Renal cortex interstitium (tissue), 15 donors: ENCODE measurements at places on chromosomes 16 and 17.

- no peak for DNase-seq
These were observed at the start of gene YBX2 for GRCh38 chr17:7294614-7295153. YBX2 (minus strand) TSS chr17:7294639; CDS start chr17:7294500, 139 bp downstream.

DNA sequence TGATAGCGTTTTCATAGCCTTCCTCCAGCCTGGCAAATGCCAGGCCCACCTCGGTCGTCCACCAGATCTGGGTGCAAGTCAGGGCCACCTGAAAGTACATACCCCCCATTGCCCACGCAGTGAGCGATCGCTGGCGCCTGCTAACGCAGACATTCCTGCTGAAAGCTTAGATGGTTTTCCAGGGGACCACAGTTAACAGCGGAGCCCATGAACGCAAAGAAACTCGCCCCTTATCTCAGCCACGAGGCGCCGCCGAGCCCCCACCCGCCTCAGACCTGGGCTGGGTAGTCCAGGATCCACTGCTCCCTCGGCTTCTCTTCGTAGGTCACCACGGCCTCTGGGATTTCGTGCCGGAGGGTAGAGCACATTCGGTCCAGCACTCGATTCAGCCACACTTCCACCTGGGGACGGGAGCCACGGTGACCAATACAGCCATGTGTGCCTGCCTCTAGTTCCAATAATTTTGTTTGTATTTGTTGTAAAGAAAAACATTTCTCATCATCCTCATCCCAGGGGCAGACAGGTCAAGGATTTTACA is 74.5 kb downstream of the DNAH17 start:
- DNase-seq: no peak

- no peak for DNase-seq
These were observed 1436.1 kb upstream of the GOT2 start for GRCh38 chr16:60170196-60170595.

GRCh38 chr16:22070361-22071330 is 21.7 kb upstream of the VWA3A start:
- DNase-seq: no peak

GRCh38 chr17:39335704-39336223 is 65.7 kb downstream of the FBXL20 start:
- no peak for DNase-seq
